Endothelial cell of umbilical vein (primary cell): ENCODE measurements at places on chromosomes 4 and X. TPM values are rescaled to one million over a fixed set of nuclear protein-coding genes. Genes with fewer than 3 reads are reported as not detected.

DNA sequence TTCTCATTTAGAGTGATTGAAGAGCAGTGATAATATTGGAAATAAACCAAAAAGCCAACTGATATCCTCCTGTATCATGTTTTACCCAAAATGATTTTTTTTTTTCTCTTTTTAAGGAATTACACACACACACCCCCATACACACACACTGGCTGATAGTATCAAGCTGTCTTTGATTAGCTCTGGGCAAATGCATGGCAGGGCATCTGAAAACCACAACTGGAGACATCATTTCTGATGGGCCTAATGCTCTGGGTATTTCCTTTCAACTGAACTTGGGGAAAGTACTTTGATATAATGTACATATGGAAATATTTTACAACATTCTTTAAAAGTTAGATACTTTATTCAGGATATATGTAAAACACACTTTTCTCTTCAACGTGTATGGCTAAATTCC, 14.2 kb upstream of the OSTC start:
- H3K27ac ChIP-seq = no peak overlapping the region
- no peaks in the 10 kb centered on the region for H3K4me1 ChIP-seq
- H3K4me3 ChIP-seq = no peak overlapping the region

DNA sequence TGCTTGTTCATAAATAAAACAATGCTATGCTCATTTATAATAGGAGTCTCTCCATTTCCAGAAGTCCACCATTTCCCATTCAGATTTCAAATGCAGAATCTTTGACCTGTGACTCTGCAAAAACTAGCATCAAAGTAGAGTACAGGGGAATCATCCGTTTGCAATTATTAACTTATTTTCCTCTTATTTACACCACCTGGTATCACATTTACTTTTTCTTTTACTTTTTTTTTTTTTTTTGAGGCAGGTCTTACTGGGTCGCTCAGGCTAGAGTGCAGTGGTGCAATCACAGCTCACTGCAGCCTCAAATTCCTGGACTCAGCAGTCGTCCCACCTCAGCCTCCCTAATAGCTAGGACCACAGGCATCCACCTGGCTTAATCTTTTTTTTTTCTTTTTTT, 37.6 kb downstream of the RBM47 start:
- no peak overlapping the region for H3K27ac ChIP-seq
- no peaks in the 10 kb centered on the region for H3K4me1 ChIP-seq
- H3K36me3 ChIP-seq = no peaks in the 10 kb centered on the region
- no peak for DNase-seq
- peaks cover 5% of the 10 kb centered on the region for H3K27me3 ChIP-seq

- H3K4me1 ChIP-seq = no peaks in the 10 kb centered on the region
- H3K27me3 ChIP-seq = no peaks in the 10 kb centered on the region
- H3K4me3 ChIP-seq = no peak overlapping the region
- no peaks in the 10 kb centered on the region for H3K36me3 ChIP-seq
- no peak overlapping the region for H3K27ac ChIP-seq
Observed at GRCh38 chr4:113026556-113026955, 22.9 kb upstream of the ANK2 start.

GRCh38 chr4:37735578-37735977, 49.4 kb upstream of the RELL1 start:
- H3K27me3 ChIP-seq = peaks cover 6% of the 10 kb centered on the region
- H3K4me3 ChIP-seq = no peak overlapping the region
- no peaks in the 10 kb centered on the region for H3K36me3 ChIP-seq
- H3K27ac ChIP-seq = no peak overlapping the region
- no peaks in the 10 kb centered on the region for H3K4me1 ChIP-seq
- DNase-seq = no peak

GRCh38 chrX:69109706-69110105, 55.5 kb downstream of the PJA1 start:
- no peak overlapping the region for H3K27ac ChIP-seq
- H3K36me3 ChIP-seq = no peaks in the 10 kb centered on the region
- no peaks in the 10 kb centered on the region for H3K27me3 ChIP-seq
- H3K4me3 ChIP-seq = no peak overlapping the region
- H3K4me1 ChIP-seq = no peaks in the 10 kb centered on the region

Gene MAGED1
- 192 and 207 TPM in 2 replicates for total RNA-seq

Gene VSIG4
- not detected in 2 replicates for total RNA-seq

Gene USP26
- not detected in 2 replicates for total RNA-seq

Gene RHOH
- total RNA-seq = 0.30 TPM in 1 of 2 replicates, not detected in the other

DNA sequence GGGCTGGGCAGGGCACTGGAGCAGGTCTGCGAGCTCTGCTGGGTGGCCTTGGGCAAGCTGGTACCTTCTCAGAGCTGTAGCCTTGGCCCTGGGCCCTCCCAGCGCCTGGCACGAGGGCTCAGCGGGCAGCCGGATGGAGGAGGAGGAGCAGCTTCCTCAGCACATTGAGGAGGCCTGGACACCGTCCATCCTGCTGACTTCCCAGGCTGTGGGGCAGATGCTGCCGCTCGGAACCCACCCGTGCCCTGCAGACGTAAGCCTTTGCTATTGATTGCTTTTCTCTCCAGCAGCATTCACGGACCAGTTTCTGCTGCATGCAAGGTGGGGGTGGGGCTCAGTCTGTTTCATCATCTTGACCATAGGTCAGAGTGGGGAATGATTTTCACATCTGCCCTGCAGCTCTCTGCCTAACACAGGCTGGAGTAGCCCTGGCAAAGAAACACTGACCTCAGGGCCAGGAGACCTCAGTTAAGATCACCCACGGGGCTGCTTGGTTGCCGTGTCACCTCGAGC, 80.7 kb upstream of the PSAPL1 start:
- DNase-seq = no peak
- no peaks in the 10 kb centered on the region for H3K36me3 ChIP-seq
- peaks cover 8% of the 10 kb centered on the region for H3K27me3 ChIP-seq
- no peak overlapping the region for H3K27ac ChIP-seq

Gene SFRP2
- total RNA-seq = not detected in 2 replicates

- H3K36me3 ChIP-seq = no peaks in the 10 kb centered on the region
- H3K27ac ChIP-seq = no peak overlapping the region
- H3K4me3 ChIP-seq = peak overlapping the region; percentile 35
Observed at GRCh38 chr4:54231768-54232688, 2.9 kb downstream of the PDGFRA start.

DNA sequence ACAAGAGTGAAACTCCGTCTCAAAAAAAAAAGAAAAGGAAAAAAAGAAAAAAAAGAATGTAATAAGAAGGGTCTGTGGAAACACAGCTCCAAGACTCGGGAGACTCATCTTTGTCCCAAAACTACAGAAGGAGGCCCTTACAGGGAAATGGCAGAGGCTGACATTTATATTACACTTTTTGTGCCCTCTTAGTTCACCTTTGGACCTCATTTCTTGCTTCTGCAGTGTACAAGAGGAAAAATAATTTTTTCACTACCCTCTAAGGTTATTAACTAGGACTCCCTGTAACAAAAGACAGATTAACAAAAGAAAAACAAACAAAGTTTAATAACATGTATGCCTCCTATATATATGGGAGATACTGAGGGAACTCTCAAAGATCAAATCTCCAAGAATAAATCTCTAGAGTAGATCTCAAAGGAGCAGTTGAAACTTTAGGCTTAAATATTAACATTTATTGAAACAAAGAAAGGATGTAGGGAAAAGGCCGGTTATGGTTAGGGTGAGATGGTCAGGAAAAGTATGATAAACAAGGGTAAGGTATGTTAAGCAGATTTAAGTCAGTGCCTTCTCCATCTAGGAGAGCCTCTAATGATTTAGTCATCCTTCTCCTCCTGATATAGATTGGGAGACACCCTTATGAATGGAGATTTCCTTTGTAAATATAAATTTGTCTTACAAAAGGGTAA, 121.3 kb upstream of the JADE1 start:
- H3K36me3 ChIP-seq = no peaks in the 10 kb centered on the region
- DNase-seq = no peak
- H3K27ac ChIP-seq = no peak overlapping the region
- no peaks in the 10 kb centered on the region for H3K27me3 ChIP-seq
- no peak overlapping the region for H3K4me3 ChIP-seq

DNA sequence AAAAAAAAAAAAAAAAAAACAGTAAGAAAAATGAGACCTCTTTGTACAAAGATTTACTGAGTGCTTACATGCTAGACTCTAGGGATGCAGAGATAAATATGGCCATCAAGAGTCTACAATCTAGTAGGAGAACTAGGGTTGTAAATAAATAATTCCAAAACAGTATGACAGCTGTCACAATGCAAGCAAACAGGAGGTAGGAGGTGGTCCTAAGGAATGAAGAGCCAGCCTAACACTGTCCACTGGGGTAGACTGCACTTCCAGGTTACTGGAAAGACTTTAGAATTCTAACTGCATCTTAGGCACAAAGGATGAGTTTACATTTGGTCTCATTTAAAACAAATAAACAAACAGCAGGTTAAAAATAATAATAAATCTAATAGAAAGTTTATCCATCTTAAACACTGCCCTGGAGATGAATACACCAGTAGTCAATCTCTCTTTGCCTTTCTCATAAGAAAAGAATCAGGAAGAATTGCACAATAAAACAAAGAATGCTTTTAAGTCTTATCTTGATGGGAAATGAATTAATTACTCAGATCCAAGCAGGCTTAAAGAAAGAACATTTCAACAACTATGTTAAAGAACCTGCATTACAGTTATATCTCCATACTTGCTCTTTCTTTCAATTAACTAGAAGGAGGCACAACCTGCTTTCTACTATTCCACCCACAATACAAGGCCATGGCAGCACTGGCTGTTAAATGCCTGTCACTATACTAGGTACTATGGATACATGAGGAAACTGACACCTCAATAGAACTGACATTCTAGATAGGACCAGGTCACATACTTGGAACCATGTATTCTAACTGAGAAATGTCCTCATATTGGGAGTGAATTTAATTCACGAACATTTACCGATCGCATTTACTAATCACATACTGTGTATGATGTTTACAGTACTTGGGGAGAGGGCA, 12.7 kb downstream of the ADGRA3 start:
- DNase-seq = peak; percentile 39
- no peak overlapping the region for H3K27ac ChIP-seq
- H3K4me3 ChIP-seq = no peak overlapping the region

- DNase-seq = no peak
- peaks cover 43% of the 10 kb centered on the region for H3K27me3 ChIP-seq
- H3K36me3 ChIP-seq = no peaks in the 10 kb centered on the region
- no peaks in the 10 kb centered on the region for H3K4me1 ChIP-seq
Observed at GRCh38 chr4:76441881-76442280, 6.9 kb downstream of the SHROOM3 start.

DNA sequence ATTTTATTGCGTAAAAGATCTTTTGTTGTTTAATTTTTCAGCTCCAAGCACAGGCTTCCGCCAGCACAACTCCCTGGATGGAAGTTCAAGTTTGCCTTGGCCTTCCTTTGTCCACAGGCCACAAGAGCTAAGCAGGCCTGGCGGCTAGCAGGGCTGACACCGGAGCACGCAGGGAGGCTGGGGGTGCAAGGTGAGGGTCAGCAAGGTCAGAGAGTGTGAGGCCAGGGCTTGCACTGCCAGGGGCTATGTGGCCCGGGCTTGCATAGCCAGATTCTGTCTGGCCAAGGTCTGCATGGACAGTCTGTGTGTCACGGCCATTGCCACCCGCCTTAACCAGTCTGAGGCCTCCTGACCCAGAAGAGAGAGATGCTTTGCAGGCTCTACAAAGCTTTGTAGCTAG, 123.9 kb downstream of the BCOR start:
- peaks cover 20% of the 10 kb centered on the region for H3K4me1 ChIP-seq
- no peaks in the 10 kb centered on the region for H3K36me3 ChIP-seq

Gene TBX22
- not detected in 2 replicates for total RNA-seq

DNA sequence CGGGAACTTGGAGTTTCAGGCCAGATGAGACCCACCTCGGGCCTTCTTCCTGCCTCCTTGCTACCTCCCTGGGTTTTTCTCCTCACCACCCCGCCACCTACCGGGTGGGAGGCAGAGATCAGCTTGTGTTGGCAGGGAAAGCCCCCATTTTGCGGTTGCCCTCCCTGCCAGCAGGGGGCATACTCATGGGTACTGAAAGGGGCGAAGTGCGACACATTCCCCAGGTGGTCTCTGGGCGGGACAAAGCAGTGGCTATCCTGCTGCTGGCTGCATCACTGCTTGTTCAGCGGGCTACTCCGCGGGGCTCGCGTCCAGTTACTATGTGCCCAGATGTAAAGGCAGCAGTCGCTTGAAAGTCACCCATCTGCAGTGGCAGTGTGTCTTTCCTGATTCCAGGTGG, 330.3 kb downstream of the PDHA2 start:
- no peaks in the 10 kb centered on the region for H3K27me3 ChIP-seq
- H3K4me3 ChIP-seq = no peak overlapping the region
- DNase-seq = no peak
- no peak overlapping the region for H3K27ac ChIP-seq
- no peaks in the 10 kb centered on the region for H3K4me1 ChIP-seq

Gene MED14
- total RNA-seq = 55.8 and 56.4 TPM in 2 replicates

- H3K27me3 ChIP-seq = peaks cover 5% of the 10 kb centered on the region
- peaks cover 10% of the 10 kb centered on the region for H3K4me1 ChIP-seq
- no peaks in the 10 kb centered on the region for H3K36me3 ChIP-seq
- no peak overlapping the region for H3K4me3 ChIP-seq
Observed at GRCh38 chrX:39690541-39691415, 407.0 kb downstream of the BCOR start.

GRCh38 chr4:10281996-10282395, 165.4 kb upstream of the WDR1 start:
- no peaks in the 10 kb centered on the region for H3K4me1 ChIP-seq
- H3K36me3 ChIP-seq = no peaks in the 10 kb centered on the region
- H3K4me3 ChIP-seq = no peak overlapping the region
- DNase-seq = no peak
- no peaks in the 10 kb centered on the region for H3K27me3 ChIP-seq

DNA sequence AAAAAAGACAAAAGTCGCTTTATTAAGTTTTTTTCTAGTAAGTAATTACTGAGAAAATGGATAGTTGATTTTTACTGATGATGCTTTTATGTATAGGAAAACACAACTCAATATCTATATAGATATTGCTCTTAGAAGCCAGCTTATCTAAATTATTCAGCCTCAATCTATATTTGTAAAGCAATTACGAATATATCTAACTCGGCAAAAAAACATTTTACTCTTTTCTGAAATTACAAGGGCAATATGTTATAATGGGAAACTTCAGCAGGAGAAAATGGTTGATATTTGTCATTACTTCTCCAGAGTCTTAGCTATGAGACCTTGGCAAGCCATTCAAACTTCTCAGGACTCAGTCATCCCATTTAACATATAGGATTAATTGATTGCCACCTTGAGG, 228.5 kb downstream of the SLC7A11 start:
- DNase-seq = no peak
- no peak overlapping the region for H3K4me3 ChIP-seq
- H3K36me3 ChIP-seq = no peaks in the 10 kb centered on the region
- no peaks in the 10 kb centered on the region for H3K27me3 ChIP-seq

- no peaks in the 10 kb centered on the region for H3K36me3 ChIP-seq
- no peaks in the 10 kb centered on the region for H3K27me3 ChIP-seq
- H3K4me1 ChIP-seq = no peaks in the 10 kb centered on the region
- H3K4me3 ChIP-seq = no peak overlapping the region
Observed at GRCh38 chr4:6332669-6333050, 63.0 kb downstream of the WFS1 start.

DNA sequence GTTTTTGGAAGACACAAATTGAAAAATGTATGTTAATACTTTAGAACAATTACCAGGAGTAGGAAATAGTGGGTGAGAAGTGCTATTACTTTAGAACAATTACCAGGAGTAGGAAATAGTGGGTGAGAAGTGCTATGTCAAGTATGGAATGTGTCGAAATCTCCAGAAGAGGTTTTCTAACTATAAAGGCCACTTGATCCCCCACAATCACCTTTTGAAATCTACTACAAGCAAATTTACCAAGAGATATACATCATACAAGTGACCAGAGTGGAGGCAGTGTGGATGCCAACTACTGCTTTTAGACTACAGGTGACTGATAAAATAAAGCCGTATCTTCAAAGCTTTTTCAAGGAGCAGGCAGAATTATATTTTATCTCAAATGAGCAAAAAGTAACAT, 43.1 kb downstream of the MAB21L2 start:
- no peaks in the 10 kb centered on the region for H3K4me1 ChIP-seq
- H3K36me3 ChIP-seq = no peaks in the 10 kb centered on the region
- H3K27ac ChIP-seq = no peak overlapping the region

Gene HSFX1
- total RNA-seq = 0.53 and 0.88 TPM in 2 replicates
